ENCODE measurements at places on chromosomes 12 and 14. TPM values are rescaled to one million over a fixed set of nuclear protein-coding genes. Genes with fewer than 3 reads are reported as not detected.

TMEM132D gene
- 6.1 TPM for total RNA-seq

CLMN gene
- 7.6 TPM for total RNA-seq

PTGER2 gene
- 0.68 TPM for total RNA-seq

GRCh38 chr12:41213107-41213506, 25.0 kb downstream of the PDZRN4 start:
- no peak for DNase-seq

DNA sequence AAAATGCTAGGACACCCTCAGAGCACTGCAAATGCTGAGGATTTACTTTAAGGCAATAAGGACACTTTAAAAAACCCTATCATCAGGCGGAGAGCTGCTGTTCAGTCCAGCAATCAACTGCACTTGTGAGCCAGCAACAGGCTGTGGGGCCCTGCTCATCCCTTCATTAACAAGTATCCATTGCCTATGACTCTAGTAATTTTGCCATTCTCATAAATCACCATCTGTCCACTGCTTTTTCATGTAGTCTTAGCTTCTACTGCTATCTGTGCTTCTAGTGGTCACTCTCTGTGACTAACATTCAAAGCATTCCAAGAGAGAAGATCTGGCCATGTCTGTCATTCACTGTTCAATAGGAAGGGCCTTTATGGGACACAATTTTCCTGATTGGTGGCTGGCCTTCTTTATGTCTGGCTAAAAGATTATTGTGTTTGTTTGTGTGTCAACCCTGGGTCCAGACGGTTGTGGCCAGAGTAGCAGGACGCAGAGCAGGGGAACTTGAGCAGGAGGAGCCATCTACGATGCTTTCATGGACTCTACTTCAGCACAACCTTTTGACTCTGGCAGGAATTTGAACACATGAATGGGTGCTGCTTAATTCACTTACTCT, 3.6 kb upstream of the KRAS start:
- DNase-seq: no peak

DNA sequence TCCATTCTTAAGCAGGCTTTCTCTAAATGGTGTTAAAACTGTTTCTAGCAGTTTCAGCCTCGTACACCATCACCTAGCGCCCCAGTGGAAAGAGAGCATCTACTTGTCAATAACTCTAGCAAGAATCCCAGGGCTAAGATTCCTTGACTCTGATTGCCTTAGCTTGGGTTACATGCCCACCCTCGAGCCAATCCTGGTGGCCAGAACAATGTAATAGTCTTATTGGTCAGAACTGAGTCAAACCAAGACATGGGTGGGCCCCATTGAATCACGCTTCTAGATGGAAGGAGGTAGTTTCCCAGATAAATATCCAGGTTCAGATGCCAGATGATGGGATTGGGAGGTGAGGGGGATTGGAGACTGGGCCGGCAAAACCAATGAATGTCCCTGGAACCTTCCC, 55.9 kb upstream of the MED13L start:
- DNase-seq: no peak

DNA sequence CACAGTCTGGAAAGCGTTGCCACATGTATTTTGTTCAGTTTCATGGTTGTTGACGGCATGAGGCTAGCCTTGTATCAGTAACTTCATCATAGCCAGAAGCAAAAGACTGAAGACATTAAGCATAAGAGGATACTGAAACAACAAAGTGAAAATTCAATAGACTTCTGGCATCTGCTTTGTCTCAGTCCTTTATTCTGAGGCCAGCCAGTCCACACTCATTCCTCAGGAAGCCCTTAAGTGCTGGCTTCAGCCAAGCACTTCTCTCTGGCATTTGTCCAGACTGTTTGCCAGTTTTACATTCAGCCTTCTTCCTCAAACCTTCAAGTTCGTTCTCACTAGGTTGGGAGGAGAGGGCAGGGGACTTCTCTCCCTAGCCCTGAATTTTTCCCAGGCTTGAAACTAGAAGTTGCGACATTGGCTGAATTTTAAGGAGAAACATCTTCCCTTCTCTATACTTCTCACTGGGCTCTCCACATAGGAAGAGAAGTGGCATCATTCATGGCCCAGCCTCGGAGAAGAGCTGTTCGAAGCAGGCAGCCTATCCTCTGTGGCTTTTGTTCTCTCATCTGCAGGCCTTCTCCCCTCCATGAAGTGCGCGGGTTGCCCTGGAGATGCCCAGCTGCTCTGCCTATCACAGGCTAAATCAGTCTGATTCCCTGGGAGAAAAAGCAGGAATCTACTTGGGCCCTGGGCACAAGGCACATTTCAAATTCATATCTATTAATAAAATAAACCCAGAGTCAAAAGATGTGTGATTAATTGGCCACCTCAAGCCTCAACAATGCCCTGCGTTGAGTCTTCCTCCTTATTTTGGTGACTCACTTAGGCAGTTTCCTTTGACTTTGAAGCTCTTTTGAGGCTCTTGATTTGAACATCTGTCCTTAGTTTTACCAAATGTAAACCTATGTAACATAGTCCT, 130.9 kb upstream of the PLEKHA5 start:
- no peak for DNase-seq

- peak; percentile 78 for DNase-seq
Observed at GRCh38 chr12:72610854-72611358, 338.7 kb downstream of the TRHDE start.

DNA sequence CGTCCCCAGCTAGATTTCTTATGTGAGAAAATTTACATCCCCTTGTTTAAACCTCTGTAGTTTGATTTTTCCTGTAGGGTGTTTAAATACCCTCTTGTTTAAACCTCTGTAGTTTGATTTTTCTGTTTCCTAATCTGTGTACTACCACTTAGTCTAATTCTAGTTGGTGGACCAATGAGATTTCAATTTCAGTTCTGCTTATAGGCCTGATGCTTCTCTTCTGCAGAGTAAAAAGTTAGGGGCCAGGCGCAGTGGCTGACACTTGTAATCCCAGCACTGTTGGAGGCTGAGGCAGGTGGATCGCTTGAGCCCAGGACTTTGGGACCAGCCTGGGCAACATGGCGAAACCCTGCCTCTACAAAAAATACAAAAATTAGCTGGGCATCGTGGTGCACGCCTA, 11.5 kb downstream of the UBC start:
- no peak for DNase-seq

GRCh38 chr12:42143452-42144157, 1.1 kb downstream of the GXYLT1 start:
- DNase-seq: no peak

DNA sequence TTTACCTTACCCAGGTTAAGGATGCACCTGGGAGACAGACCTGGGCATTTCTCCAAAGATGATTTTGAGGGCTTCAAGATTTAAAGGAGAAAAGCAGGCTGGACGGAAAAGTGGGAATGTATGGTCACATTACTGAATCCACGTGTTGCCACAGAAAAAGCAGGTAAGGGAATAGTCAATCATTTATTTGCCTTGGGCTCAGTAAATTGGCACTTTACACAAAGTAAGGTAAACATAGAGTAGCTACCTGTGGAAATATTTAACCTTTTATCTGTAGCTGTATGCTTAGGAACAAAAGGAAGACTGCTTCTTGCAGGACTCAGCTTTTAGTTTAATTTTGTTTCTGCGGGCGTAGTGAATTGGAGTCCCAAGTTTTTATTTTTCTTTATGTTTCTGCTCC, 153.3 kb downstream of the SLCO1B3 start:
- DNase-seq: no peak

- no peak for DNase-seq
Observed at GRCh38 chr14:102474934-102475333, 34.6 kb downstream of the ANKRD9 start.

All from H9 (cell line).